ENCODE measurements at places on chromosomes 1 and 21.

- DNase-seq, result no peak
Measured at GRCh38 chr1:2300004-2300771, 72.1 kb downstream of the SKI start.

- DNase-seq, result no peak
Measured at GRCh38 chr21:21187579-21187978, 189.4 kb downstream of the NCAM2 start.

- DNase-seq, result no peak
Measured at GRCh38 chr21:44666401-44667320, at the start of gene KRTAP12-2. KRTAP12-2 (minus strand) TSS chr21:44666927; CDS start chr21:44666886, 41 bp downstream.

DNA sequence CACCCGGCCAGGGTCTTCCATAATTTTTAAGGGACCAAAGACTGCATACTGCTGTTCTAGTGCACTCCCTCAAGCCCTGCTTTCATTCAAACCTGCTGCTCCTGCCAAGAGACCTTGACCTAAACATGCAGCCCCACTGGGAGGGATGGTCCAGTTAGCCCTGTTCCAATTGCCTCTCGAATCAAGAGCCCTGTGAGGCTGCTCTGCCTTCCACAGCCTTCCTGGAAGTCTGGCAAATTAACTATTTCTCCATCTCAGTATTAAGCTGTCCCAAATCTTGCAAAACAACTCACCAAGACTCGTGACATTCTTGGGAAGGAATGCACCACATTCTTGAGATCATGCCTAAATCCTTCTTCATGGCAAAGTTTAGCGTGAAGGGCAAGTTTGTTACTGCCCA, 231.3 kb downstream of the C1orf94 start:
- DNase-seq, result no peak

- no peak for DNase-seq
Measured at GRCh38 chr1:220914283-220915116, 35.3 kb downstream of the HLX start.
